Memory B cell (primary cell): ENCODE measurements at places on chromosomes 2 and 18.
A peak's percentile ranks its signal among the peaks of the same experiment; 100 is the strongest.

- DNase-seq, result no peak
Measured at GRCh38 chr2:81467096-81467495, 1162.5 kb upstream of the LRRTM1 start.

- DNase-seq, result no peak
Measured at GRCh38 chr2:89842180-89842908, 1150.9 kb downstream of the RPIA start.

- DNase-seq, result no peak
Measured at GRCh38 chr2:216606551-216607276, 26.5 kb upstream of the IGFBP2 start.

- no peak for DNase-seq
Measured at GRCh38 chr2:70822843-70823242, 2.4 kb upstream of the CLEC4F start.

GRCh38 chr18:22504251-22505030 lies 86.7 kb upstream of the CTAGE1 start:
- DNase-seq, result no peak

GRCh38 chr2:196409376-196409775 lies 230.1 kb upstream of the CCDC150 start:
- DNase-seq, result no peak

DNA sequence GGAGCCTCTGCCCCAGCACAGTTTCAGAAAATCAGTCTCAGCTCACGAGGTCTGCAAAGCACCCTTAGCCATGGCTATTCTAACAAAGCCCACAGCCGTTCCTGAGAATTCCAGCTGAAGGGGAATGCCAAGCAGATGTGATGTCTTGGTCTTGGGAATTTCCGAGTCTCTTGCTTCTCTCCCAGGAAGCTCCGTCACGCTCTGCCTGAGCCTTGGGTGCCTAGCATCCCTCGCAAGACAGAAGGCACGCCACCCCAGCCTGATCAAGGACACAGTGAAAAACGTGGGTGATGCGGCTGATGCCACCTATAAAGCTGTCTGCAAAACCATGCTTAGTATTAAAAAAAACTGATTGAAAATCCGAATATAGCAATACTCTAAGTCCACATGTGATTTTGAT lies 254.6 kb downstream of the SH3BP4 start:
- no peak for DNase-seq

- peak; percentile 75 for DNase-seq
Measured at GRCh38 chr2:25215948-25216679, 47.7 kb upstream of the POMC start.

GRCh38 chr2:233815861-233816260 lies 37.7 kb downstream of the MROH2A start:
- no peak for DNase-seq

DNA sequence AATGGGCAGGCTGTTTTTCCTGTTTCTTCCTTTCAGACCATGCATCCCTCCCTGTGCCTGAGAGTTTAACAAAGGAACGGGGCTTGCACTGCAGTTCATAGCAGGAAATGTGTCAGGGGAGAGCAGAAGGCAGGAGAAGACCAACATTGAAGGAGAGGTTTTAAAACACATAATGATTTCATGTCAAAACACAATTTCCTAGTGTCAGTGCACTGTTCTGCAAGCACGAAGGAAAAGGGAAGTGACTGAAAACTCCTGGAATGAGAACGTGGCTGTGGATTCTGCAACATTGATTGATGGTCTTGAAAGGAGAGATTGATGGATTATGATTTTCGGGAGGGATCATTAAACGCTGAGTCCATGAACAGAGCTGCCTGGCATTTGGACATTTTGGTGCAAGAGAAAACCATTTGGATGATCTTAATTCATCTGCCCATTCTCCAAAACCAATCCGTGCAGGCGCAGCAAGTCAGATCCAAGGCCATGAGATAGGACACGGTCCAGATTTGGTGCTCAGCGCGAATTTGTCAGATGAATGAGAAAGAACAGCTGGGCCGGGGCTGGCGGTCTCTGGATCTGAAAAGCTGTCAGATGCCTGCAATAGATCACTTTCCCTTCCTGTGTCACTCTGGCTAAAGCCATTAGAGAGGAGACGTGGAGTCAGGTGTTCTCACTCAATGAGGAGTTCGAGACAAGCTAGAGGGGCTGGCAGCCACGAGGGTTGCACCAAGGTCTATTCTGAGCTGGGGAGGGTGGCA lies 38.4 kb downstream of the C1QL2 start:
- DNase-seq, result no peak

- no peak for DNase-seq
Measured at GRCh38 chr2:12051831-12052230, 305.4 kb downstream of the LPIN1 start.

DNA sequence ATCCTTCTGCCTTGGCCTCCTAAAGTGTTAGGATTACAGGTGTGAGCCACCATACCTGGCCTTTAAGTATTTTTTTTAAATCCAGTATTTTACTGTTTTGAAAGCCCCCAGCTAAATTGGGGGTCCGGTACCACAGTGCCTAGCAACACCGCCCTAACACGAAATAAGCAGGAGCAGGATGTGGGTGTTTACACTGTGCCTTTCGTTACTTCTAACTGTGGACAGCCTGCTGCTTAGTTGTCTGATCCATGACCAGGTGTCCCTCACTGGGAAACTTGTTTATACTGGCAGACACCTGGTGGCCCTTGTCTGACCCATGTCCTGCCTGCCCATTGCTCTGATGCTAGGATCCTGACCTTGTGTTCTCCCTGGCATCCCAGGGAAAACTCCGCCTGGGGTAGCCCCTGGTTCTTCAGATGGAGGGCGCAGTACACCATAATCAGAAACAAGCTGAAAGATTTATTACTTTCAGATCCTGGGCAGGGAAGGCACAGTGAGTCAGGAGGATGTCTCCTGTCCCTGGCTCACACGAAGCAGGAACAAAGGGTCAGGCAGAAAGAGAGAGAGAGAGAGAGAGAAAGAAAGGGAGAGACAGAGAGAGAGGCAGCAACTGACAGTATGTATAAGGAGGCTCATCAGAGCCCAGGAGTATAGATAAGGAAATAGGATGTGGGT lies 55.7 kb downstream of the NCAPH start:
- DNase-seq, result no peak

DNA sequence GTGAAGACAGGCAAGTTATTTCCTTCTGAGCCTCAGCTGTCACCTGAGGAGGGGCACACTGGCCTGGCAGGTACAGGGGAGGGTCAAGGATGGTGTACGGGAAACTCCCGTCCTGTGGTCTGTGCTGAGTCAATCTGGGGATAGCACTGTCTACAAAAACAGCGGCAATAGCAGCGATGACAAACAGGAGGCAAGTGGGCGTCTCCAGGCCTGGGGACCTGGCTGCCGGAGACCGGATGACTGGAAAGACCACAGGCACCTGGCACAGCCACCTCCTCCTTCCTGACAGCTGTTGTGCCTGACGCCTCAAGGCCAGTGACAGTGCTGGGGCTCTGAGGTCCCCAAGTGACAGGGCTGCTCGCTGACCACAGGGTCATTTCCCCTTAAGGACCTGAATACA lies 202.1 kb upstream of the HS6ST1 start:
- no peak for DNase-seq

GRCh38 chr2:46471-47345 lies at the start of gene FAM110C:
FAM110C (minus strand) TSS chr2:46505; CDS start chr2:46385, 120 bp downstream.
- no peak for DNase-seq

DNA sequence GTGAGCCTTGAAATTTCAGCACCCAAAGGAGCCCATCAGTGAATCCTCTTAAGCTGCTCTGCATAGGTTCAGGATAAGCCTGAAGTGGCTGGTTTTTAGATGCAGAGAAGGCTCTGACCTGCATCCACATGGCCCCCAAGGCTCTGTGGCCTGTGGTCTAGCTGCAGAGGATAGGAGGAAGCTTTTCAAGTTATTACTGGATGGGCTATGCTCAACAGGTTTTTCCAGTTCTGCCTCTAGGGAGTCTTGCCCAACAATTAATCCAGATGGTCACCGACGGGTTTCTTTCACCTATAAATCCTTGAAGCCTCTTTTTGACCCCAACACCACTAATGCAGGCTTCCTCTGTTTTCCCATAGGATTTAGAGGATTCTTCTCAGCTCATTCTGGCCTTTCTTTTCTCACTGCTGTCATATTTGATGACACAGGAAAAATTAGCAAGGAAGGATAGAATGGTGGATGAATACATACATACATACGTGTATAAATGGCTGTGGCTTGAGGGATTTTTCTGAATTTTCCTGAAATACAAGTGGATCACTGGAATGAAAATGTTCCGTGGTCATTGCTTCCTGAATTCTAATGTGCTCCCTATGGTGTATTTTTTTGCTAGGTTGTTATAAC lies 52.2 kb upstream of the BCL2L11 start:
- no peak for DNase-seq

DNA sequence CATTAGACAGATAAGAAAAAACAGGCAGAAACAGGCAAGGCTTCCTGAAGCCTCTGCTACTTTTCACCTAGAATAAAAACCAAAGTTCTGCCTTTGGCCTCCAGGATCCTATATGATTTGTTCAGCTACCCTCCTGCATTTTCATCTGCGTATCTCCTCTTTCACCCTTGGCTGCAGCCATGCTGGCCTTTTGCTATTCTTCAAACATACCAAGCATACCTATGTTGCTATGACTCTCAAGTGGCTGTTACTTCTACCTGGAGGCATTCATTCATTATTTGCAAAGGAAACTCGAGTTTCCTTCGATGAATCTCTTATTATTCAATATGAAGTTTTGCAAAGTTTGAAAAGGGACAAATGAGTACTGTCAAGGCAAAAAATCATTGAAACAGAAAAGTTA lies 106.4 kb upstream of the HNMT start:
- DNase-seq, result no peak

DNA sequence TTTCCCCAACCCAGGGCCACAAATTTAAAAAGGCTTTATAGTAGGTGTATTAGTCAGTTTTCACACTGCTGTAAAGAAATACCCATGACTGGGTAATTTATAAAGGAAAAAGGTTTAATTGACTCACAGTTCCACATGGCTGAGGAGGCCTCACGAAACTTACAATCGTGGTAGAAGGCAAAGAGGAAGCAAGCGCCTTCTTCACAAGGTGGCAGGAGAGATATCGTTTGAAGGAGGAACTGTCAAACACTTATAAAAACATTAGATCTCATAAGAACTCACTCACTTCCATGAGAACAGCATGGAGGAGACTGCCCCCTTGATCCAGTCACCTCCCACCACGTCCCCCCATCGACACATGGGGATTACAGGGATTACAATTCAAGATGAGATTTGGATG lies 70.4 kb downstream of the FECH start:
- DNase-seq, result no peak

GRCh38 chr2:1640301-1641135 lies 103.8 kb downstream of the PXDN start:
- DNase-seq, result no peak

DNA sequence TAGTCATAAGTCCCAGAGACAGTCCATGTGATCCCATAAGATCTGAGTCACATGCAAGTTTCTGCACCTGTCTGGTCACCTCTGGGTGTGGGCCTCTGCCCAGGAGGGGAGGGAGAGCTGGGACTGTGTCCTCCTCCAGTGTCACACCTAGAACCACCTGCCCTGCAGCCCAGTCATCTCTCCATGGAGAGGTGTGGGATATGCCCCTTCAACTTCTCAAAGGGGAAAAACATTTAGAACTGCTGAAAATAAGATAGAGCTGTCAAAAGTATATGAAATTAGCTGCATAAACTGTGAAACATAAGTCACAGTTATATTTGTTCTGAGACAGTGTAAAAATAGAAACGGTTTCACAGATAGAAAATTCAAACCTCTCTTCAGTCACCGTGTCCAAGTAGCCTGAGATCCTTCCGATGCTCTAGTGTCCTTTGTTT lies 55.4 kb downstream of the NGEF start:
- DNase-seq, result no peak

GRCh38 chr18:59517446-59518165 lies 158.5 kb upstream of the LMAN1 start:
- no peak for DNase-seq

GRCh38 chr2:221874444-221874843 lies 302.3 kb upstream of the EPHA4 start:
- no peak for DNase-seq

DNA sequence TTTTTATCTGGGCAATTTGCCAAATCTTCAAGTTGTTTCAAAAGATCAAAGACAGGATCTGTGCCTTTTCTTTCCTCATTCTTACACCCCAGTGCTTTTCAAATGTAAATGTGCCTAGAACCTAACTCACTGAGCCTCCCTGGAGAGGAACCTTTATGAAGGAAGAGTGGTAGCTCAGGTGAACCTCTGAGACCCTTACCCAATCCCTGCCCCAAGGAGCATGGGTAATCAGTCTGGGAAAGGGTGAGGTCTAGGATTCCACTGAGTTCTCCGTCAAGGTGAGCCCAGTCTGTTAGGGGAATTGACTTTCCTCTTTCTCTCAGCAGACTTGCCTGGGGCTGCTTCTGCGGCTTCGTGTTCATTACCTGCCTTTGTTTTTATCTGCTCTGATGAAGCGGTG lies 88.1 kb upstream of the MAP4K4 start:
- no peak for DNase-seq

GRCh38 chr2:37896319-37896718 lies 28.8 kb upstream of the RMDN2 start:
- no peak for DNase-seq

GRCh38 chr2:209579230-209579749 lies 155.4 kb downstream of the MAP2 start:
- no peak for DNase-seq

- no peak for DNase-seq
Measured at GRCh38 chr18:49669403-49669802, 107.5 kb downstream of the LIPG start.

GRCh38 chr18:79819968-79820351 lies 22.2 kb downstream of the KCNG2 start:
- no peak for DNase-seq
